ENCODE measurements at places on chromosomes 11 and 22.

- DNase-seq = no peak
Observed at GRCh38 chr11:1864231-1864630, 11.3 kb downstream of the LSP1 start.

GRCh38 chr11:58561394-58562098 lies 14.1 kb downstream of the LPXN start:
- DNase-seq = no peak

DNA sequence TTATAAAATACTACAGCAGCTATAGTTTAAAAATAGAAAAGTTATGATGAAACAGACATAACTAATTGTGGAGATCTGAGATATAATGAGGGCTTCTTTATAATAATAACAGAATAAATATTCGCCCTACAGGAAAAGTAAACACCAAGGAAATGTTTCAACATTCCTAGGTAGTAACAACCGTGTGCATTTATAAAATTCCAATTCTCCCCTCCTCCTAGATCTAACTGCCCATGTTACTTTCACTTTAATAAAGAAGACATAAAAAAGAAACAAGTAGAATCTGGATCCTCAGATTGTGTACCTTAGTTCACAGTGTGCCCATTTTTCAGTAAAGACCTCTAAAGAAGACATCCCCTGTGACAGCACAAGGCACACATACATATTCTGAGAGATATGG lies 57.8 kb upstream of the MN1 start:
- DNase-seq = no peak

- no peak for DNase-seq
Observed at GRCh38 chr11:86673055-86673843, 833 bp upstream of the ME3 start.

DNA sequence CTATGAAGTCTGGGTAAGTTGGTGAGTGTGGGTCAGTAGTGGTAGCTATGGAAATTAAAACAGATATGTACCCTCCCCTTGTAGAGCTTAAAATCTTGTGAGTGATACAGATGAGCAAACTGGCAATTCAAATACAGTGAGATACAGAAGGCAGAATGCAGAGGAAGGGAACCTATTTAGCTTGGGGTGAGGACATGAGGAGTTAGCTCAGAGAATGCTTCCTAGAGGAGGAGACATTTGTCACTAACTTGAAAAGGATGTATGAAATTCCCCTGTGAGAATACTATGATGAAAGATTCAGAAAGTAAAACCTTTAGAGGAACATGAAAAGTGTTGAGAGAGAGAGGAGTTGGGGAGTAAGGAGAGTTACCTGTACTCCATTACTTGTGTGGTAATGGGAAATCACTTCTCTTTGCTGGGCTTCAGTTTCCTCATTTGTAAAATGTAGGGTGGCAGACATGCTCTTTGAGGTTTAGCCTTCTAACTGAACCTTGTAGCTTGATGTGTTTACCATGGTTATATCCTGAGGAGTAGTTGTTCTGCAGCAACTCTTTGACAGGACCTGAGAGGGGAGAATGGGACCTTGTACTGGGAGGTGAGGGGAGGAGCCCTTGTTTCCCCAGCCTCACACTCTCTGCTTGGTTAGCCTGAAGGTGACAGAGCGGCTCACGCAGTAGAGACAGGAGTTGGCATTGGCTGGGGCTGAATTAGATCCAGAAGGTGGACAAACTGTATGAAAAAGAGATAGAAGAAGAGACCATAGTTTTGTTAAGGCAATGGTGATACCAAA lies 17.9 kb downstream of the SWAP70 start:
- no peak for DNase-seq

GRCh38 chr11:60710482-60710881 lies 11.1 kb downstream of the MS4A8 start:
- no peak for DNase-seq

DNA sequence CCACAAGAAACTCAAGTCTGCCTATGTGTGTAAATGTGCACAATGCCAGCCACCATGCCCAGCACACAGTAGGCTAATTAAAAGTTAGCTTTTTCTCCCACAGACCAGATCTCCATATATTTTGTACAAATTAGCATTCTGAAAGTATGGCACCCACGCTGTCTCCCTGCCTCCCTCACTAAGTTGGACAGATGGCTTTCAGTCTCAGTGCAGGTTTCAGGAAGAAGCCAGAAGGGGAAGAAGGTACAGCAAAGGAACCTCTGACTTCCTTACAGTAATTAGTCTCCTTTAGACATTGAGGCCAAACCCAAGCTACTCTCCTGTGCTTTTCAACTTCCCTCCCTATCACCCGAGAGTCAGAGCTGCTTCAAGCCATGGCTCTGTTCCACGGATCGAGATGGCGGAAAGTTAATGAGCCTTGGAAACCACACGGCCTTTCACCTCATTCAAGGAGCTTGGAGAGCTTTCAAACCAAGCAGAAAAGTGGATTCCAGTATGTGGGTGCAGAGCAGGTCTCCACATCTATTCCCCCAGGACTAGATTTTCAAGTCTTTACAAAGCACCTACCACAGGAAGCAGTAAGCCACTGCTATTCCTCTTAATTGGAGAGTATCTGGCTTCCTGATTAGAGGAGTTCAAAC lies 221.1 kb upstream of the NARS2 start:
- no peak for DNase-seq

GRCh38 chr11:117606790-117607189 lies 190.2 kb downstream of the DSCAML1 start:
- no peak for DNase-seq
